ENCODE measurements at places on chromosomes 5 and 9.

- no peak for DNase-seq
Measured at GRCh38 chr5:171115519-171115918, 193.5 kb upstream of the TLX3 start.

- no peak for DNase-seq
Measured at GRCh38 chr5:176577312-176578176, 28.4 kb downstream of the CDHR2 start.

GRCh38 chr5:66249920-66250319 lies 105.8 kb downstream of the SREK1 start:
- DNase-seq = no peak

DNA sequence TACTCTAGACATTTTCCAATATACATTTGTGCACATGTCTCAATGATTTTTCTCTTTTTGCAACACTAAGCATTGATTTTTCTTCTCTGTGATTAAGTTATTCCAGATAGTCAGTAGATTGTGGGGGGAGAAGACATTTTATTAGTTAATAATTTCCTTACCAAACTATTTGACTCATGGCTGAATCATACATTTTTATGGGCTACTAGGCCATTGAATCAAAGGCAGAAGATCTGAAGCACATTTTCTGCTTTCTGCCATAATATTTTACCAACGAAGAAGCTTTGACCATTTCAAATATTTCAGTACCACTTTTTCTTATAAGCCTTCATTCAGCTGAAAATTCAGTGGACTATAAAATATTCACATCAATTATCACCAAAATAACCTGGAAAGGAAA lies 175.6 kb downstream of the IRX2 start:
- no peak for DNase-seq

DNA sequence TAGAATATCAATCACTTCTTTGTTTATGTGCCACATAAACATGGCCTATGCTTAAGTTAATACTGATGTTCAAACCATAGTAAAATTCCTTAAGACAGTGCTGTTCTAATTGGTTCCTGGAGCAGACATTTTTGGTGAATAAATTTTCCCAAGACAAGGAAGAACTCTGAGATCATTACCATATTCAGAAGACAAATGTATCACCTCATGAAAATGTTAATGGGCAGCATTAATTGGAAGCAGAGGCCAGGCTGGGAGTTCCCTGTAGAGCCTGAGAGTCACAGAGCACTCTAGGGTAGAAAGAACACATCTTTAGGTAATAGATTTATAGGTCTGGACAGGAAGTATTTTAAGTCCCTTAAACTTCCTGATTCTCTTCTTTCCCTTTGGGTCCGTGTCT lies 240.2 kb downstream of the MAN2A1 start:
- DNase-seq = no peak

Data from CD4-positive, alpha-beta T cell treated with Interleukin-21 for 1 hour (primary cell).